ENCODE measurements at places on chromosomes 6 and 20.

DNA sequence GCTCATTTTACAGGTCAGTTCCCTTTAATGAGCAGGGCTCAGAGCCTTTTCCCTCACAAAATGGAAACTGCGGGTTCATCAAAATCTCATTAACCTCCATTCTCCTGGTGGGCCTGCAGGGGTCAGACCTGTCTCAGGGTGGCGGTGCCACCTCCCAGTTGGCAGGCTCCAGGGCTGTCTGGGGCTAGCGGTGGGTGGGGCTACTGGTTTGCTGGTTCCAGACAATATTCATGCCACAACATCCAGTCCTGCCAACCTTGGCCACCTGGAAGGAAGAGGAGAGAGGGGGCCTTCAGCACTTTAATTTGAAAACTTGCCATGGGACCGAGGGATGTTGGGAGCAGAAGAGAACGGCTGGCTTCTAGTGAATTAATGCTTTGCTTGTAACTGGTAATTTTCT, 41.9 kb upstream of the CTNNBL1 start:
- DNase-seq, result no peak

- no peak for DNase-seq
These were observed 210.3 kb downstream of the PREX1 start for GRCh38 chr20:48617481-48617880.

DNA sequence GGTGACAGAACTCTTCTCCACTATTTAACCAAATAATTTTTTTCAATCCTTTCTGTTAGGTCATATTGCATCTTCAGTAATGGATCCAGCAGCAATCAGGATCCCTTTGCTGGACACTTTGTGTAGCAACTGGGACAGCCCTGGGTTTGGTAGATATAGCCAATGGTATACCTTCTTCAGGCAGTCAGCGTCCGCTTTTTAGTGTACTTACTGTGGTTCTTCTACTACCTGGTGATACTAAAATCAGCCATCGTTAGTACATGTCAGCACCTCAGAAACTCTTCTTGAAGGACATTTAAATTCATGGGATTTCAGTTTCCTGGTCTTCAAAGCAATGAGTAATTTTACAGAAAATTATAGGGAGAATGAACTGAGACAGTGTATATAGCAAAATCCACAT, 93.5 kb downstream of the ADGRG6 start:
- DNase-seq, result no peak

- DNase-seq, result no peak
These were observed 66.0 kb upstream of the UTRN start for GRCh38 chr6:144219056-144219685.

- no peak for DNase-seq
These were observed 5.4 kb downstream of the CTSZ start for GRCh38 chr20:59001449-59002171.

GRCh38 chr20:87401-87800, at the start of gene DEFB125:
Gene DEFB125 (plus strand): TSS chr20:87672. CDS start chr20:87710, 38 bp downstream.
- no peak for DNase-seq

DNA sequence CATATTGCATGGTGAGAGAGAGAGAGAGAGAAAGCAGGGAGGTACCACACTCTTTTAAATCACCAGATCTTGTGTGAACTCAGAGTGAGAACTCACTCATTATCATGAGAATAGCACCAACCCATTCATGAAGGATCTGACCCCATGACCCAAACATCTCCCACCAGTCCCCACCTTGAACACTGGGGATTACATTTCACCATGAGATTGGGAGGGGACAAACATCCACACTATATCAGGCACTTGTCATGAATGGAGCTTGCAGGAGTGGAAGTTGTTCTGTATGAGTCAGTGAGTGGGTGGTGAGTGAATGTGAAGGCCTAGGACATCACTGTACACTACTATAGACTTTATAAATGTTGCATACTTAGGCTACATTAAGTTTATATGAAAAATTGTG, 47.7 kb upstream of the RNF182 start:
- no peak for DNase-seq

DNA sequence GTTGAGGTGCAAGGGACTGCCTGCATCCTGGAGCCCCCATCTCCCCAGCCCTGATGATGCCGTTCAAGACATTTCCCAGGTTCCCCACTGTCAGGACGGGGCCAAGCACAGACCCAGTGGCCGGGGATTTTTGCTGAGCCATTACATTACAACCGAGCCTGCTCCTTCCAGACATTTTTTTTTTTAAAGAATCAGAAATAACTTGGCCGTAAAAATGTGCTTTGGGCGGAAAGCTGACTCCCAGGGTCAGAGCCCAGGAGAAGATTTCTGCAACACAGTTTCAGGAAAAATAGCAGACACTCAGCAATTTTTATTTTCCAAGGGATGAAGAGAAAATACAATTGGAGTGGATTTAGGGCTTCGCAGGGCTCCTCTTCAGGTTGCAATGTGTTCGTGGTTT, 87.9 kb downstream of the LRFN2 start:
- no peak for DNase-seq

DNA sequence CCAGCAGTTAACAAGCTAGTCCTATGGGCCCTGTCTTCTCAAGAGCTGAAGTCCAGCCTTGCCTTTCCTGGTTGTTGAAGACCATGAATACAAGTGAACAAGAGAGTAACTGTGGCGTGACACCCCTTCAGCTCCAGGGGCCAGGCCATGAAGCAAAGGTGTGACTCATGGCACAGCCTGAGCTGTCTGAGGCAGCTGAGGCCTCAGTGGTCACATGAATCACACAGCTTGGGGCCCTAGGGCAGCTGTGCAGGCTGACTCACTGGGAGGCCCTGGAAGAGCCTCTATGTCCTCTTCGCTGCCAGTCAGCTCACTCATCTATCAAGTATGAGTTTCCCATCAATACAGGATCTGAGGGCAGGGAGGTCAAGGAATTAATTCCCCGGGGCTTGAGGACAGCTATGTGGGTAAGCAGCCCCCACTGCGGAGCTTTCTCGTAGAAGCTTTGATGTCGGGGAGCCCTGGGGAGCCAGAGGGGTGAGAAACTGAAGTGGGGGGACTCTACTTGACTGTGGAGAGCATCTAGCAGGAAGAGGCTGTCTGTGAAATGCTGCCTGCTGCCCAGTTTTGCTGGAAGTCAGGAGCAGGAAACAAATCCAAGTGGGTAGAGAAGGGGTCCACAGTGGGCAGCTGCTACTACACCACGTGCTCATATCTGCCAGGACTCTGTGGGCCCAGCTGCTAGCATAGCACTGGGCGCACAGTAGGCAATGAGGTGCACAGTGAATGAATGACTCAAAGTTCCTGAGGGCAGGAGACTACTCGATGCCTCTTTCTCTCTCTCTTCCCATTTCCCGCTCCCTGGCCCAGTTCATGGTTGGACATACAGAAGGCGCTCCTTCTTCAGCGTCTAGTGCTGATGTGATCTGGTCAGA, 13.7 kb upstream of the FAM83C start:
- DNase-seq, result no peak

- peak; percentile 9 for DNase-seq
These were observed 170.2 kb downstream of the NFATC2 start for GRCh38 chr20:51372176-51372803.

DNA sequence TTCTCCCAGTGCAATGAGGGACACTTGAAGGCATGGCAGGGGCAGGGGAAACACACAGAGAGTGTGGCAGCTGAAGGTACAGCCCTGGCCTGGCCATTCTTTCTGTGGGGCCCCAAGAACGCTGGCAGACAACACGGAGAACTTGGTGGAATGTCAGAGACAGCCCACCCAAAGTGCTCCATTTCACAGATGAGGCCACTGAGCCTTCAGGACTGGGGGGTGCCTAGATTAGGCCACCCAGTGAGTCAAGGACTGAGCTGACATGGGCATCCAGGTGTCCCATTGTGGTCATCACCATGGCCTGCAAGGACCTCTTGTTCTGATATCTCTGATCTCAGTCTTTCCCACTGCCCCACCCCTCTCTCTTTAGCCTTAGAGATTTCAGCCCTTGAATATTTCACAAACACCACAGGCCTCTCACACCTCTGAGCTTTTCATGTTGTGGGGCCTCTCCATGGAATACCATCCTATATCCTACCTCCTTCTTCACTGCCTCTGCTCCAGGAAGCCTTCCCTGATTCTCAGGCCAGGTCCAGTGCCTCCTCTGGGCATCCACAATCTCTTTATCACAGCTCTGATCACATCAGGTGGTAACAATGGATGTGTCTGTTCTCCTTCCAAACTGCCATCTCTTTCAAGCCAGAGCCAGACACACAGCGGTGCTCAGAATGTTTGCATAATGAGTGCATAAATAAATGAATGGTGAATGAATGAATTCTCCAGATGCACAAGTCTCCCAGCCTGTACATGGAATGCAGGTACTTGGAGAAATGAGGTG, 2.0 kb upstream of the RSPO4 start:
- no peak for DNase-seq
